AG04449 (cell line): ENCODE measurements at places on chromosomes 5 and 9.
A peak's percentile ranks its signal among the peaks of the same experiment; 100 is the strongest.

DNA sequence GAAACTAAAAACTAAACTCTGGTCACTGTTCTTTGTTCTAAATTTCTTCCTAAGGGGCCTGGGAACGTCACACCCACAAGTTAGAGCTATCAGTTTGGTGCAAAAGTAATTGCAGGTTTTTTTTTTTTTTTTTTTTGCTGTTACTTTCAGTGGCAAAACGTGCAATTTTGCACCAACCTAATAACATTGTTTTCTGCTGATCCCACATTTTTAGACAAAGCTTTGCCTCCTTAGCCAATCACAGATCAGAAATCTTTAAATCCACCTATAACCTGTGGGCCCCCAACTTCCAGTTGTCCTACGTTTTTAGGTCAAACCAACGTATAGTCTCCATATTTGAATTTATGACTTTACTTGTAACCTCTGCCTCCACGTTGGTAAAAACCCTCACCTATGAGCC, 11.1 kb upstream of the MED10 start:
- DNase-seq = no peak

GRCh38 chr5:131000289-131000688, 164.8 kb downstream of the HINT1 start:
- no peak for DNase-seq

DNA sequence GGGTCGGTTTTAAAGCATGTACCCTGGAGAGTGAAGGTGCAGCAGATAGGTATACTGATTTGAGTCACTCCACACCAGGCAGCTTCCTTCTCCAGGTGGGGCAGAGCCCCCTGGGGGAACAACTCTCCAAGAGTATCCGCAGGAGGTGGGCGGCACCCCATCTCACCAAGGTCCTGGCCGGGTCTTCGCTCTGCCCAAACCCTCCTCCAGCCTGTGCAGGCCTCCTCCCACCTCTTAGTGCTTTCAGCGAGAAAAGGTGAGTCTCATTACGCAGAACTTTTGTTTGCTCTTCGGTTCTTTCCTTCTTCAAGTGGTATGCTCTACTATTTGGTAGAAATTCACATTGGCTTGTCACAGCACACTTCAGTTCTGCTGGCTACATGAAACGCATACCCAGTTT, 13.7 kb downstream of the SPACA9 start:
- DNase-seq = no peak

DNA sequence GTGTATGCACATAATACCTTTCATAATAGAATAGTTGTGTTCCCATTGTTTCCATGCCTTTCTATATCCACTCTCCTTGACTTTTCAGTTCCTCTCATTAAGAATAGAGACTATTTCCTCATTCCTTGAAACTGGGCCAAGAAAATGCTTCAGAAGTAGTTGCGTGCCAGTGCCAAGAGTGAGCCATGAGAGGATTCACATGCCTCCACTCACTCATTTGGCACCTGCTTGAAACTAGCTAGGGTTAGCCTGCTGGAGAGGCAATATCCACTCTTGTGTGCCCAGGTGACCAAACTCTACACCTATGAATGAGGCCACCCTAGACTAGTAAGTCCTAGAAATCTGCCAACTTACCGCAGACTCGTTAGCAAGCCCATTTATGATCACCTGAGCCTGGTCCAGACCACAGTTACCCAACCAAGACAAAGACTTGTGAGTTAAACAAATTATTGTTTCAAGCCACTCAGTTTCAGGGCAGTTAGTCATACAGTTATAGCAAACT, 276.3 kb downstream of the EPB41L4A start:
- DNase-seq = no peak

DNA sequence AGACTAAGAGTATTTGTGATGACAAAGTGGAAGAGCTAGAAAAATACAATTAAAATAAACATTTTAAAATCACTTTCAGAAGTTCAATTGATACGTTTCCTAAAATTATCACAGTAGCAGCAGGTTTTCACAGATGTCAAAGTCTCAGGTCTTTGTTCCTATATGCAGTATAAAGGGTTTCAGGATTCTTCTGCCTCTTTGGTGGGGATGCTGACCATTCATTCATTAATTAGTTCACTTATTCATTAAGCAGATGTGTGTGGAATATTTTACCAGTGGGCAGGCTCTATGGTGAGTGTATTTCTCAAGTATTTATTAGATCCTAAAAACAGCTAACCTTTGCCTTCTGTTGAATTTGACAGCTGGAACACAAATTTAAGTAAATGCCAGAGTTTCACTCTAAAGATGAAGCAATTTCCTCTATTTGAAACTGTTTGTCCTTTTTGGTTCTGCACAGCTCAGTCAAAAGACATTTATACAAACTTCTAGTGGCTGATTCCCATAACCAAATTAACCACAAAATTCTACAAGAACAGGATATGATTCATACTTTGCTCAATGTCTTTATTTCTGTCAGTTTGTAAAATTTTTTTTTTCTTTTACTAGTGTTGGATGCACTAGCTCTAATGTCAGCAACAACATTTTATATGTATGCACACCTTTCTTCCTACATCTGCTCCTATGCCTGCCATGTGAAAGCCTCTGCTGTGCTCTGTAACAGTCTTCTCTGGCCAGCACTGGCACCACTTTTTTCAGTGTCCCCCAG, 75.9 kb upstream of the PRR16 start:
- DNase-seq = peak; percentile 77

- DNase-seq = peak; percentile 0
Observed at GRCh38 chr5:115022303-115022702, 147.4 kb downstream of the TRIM36 start.

GRCh38 chr9:89723469-89724100, 118.8 kb downstream of the GADD45G start:
- DNase-seq = no peak

- DNase-seq = no peak
Observed at GRCh38 chr5:139276426-139276825, 17.1 kb upstream of the MATR3 start.

GRCh38 chr5:9105851-9106250, 440.0 kb downstream of the SEMA5A start:
- no peak for DNase-seq

DNA sequence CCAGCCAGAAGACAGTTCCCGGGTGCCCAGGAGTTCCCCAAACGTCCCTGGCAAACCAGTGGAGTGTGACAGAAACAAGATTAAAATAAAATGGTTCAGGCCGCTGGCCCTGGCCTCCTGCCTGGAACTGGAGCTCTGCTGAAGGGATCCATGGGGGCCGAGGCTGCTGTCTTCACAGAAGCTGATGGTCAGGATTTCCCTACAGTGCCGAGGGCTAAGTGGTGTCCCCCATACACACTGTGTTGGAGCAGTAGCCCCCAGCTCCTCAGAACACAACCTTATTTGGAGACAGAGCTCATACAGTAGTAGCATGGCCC, 55.9 kb downstream of the MRPL36 start:
- no peak for DNase-seq

DNA sequence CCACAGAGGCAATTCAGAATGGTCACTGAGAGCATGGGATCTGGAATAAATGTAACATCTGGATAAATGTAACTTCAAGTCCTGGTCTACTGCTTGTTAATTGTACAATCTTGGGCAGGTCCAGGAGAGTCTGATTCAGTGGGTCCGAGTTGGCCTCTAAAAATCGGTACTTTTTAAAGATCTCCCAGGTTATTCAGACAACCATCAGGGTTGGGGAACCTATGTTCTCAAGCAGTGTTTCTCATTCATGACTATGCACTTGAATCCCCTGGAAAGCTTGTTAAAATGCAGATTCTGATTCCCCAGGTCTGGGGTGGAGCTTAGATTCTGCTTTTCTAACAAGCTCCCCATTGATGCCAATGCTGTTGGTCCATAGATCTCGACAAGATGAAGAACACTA, 14.8 kb downstream of the ANXA1 start:
- DNase-seq = no peak

- DNase-seq = no peak
Observed at GRCh38 chr5:98205691-98206461, 567.6 kb upstream of the RGMB start.

- DNase-seq = no peak
Observed at GRCh38 chr9:90287567-90288274, 354.9 kb downstream of the DIRAS2 start.

DNA sequence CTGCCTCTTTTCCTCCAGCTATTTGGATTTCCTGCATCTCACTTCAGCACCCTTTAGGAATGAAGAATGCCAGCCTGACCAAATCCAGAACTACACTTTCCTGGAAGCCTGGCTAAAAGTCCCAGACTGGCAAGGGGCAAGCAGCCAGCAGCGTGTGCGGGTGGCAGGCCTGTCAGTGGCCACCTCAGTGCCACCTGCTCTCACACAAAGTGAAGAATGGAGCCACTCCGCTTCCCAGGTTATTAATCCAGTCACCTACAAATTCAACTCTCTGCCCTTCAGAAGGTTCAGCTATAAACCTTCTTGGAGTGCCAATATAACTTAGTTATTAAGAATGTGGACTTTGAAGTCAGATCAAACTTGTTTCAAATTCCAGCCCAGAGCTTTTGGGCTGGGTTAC, 6.7 kb upstream of the ALDOB start:
- no peak for DNase-seq

DNA sequence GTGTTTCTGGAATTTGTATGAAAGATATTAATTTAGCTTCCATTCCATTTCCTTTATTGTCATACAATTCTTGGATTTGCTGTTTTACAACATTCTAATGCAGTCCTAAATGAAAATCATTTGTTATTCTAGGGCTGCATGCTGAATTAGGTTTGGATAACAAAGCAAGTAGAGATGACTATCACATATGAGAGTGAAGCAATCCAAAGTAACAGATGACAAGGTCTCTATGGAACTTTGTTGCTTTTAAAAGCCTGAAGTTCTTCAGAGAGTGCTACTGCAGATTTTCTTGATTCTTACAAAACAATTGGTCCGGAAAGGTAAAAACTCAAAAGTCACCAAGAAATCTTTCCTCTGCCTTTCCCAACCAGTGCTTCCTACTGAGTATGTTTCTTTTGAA, 56.9 kb upstream of the VCAN start:
- no peak for DNase-seq

GRCh38 chr9:133961226-133962165, 30.6 kb downstream of the VAV2 start:
- DNase-seq = no peak

DNA sequence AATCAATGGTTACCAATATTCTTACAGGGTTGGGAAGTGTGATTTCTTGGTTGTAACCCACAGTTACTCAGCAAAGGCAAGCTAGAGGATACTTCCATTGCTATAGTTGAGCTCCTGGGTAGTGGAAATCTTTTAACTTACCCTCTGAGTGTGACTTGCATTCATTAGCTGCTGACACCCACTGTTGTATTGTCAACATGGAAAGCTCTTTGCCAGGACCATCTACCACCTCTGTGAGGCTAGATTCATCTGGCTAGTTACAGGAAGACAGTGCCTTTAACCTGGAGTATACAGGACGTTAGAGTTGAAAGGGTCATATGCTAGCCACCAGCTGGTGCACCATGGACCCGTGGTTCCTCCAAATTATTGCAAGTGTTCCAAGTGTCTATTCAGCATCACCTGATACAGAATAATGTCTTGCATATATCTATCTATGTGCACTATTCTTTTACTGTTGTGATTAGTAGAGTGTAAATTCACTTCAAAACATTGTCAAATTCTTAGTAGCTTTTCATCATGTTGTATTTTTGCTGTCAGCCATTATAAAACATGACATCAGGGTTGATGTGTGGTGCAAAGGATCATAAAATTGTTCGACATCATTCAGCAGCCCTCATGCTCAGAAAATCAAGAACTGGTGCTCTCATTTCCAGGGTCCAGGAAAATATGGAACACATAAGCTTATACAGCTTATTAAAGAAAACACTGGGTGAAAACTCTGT, 239.0 kb downstream of the PJA2 start:
- no peak for DNase-seq

GRCh38 chr9:106758911-106759310, 104.1 kb upstream of the ZNF462 start:
- DNase-seq = no peak

DNA sequence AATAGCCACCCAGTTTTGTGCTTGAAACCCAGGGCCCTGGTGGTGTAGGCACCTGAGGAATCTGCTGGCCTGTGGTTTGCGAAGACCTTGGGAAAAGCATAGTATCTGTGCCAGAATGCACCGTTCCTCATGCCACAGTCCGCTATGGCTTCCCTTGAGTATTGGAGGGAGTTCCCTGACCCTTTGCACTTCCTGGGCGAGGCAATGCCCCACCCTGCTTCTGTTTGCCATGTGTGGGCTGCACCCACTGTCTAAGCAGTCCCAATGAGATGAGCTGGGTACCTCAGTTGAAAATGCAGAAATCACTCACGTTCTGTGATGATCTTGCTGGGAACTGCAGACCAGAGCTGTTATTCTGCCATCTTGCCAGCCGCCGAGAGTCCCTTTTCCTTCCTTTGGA, 483.5 kb downstream of the AGTPBP1 start:
- DNase-seq = no peak

DNA sequence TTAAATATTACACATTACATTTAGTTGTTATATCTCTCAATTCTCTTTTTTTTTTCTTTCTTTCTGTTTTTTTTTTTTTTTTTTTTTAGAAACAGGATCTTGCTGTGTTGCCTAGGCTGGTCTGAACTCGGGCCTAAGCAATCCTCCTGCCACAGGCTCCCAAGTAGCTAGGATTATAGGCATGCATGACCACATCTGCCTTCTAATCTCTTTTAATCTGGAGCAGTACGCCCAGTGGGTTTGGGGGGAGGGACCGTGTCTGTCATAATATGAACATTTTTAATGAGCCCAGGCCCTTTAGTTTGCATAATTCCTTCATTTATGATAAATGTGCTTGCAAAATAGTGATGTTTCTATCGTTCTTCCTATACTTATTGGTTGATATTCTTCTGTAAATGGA, 10.3 kb downstream of the RHOBTB3 start:
- DNase-seq = no peak

DNA sequence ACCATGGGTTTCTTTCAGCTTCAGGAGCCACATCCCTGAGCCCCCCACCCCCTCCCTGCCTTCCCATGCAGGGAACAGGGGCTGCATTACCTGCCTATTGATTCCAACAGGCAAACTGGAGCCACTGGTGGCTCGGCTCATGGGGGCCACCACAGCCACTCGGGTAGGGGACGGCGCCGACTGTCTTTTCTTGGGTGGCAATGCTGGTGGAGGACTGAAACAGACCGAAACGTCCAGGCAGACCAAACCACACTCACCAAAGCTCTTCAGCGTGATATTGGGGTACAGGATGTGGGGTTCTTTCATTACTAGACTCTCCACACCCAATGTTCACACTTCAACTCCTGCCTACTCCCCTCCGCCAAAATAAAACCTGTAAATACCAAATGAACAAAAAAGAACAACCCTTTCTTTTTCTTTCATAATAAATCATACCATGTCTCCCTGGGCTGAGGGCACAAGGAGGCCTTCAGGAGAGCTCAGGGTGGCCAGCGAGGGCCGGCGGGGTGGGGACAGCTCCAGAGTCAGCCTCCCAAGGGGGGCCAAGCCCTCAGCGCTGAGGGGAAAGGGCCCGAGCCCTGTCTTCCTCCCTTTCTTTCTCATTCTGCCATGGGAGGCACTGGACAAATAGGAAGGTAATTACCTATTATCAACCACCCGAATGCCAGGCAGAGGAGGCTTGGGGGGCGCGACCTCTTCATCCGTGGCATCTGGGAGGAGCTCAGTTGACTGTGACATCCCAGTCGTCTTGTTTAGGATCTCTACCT, 83.3 kb downstream of the PRRT1B start:
- no peak for DNase-seq
